ENCODE measurements at places on chromosomes 7 and 10.

DNA sequence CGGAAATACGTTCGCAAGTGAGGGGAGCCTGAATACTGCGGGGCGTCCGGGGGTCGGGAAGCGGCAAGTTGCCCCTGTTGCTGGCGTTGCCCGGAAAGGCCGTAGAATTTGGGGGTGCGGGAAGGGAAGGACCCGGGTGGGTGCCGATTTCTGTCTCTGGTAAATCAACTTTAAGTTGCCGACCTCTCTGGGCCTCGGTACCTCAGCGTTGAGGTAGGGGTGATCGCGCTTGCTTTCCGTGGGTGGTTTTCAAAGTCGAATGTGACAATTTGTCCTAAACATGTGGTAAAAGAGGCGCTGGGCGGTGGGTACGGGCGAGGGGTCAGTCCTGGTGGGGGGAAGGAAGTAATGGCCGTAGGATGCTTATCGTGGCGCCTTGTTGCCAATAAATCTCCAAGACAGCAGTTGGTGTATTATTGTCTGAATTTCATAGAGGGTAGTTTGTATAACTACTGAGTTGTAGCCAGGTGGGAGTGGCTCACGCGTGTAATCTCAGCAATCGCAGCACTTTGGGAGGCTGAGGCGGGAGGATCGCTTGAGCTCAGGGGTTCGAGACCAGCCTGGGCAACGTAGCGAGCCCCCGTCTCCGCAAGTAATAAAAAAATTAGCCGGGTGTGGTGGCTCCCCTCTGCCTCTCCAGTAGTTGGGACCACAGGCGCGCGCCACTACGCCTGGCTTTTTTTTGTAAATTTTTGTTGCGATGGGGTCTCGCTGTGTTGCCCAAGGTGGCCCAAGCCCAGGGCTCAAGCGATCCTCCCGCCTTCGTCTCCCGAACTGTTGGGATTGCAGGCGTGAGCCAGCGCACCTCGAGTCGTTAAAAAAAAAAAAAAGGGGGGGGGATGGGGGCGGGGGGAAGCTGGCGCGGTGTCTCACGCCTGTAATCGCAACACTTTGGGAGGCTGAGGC lies 644 bp downstream of the BUD23 start:
- no peak for DNase-seq

DNA sequence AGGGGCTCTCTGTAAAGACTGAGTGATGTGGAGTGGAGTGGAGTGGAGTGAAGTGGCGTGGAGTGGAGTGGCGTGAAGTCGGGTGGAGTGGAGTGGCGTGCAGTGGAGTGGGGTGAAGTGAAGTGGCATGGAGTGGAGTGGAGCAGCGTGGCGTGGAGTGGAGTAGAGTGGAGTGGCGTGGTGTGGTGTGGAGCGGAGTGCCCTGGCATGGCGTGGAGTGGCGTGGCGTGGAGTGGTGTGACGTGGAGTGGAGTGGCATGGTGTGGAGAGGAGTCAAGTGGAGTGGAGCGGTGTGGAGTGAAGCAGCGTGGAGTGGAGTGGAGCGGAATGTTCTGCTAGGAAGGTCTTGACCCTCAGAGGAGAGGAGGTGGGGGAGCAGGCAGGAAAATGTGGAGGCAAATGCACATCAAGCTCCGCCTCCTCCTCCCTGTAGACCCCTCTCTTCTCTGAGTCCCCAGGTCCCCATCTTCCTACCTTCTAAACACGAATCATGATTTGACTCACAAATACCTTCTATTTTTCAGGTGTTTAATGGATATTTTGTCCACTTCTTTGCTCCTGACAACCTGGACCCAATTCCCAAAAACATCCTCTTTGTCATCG lies 19.9 kb downstream of the ITIH2 start:
- DNase-seq = no peak

DNA sequence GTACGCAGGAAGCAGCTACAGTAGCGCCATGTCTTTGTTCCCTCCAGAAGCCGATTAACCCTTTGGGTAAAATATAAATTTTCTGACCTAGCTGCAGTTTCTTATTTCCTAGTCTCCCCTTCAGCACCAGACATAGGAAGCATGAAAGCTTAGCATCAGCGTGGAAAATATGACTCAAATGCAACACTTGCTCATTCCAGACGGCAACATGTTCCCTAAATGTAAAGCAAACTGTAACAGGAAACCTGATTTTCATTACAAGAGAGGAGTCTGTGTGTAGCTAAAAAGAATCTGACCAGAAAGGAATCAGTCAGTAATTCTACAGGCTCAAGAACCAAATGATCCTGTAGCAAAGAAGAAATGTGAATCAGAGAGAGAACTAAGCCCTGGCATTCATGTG lies 219.2 kb downstream of the C7orf25 start:
- DNase-seq = no peak

DNA sequence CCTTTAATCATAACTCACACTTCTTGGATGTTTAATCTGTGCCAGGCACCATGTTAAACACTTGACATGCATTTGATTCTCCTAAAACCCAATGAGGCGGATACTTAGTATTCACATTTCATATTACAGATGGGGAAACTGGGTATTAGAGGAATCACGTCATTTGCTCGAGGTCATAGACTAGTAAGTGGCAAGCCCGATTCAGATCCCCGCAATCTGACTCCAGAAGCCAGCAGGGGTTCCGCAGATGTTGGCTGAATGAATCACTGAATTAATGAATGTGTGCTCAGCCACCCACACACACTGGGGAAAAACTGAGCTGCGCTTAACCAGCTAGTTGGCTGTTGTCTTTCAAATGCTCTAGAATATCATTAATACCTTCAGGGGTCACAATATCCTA lies 22.5 kb upstream of the ENO4 start:
- no peak for DNase-seq

DNA sequence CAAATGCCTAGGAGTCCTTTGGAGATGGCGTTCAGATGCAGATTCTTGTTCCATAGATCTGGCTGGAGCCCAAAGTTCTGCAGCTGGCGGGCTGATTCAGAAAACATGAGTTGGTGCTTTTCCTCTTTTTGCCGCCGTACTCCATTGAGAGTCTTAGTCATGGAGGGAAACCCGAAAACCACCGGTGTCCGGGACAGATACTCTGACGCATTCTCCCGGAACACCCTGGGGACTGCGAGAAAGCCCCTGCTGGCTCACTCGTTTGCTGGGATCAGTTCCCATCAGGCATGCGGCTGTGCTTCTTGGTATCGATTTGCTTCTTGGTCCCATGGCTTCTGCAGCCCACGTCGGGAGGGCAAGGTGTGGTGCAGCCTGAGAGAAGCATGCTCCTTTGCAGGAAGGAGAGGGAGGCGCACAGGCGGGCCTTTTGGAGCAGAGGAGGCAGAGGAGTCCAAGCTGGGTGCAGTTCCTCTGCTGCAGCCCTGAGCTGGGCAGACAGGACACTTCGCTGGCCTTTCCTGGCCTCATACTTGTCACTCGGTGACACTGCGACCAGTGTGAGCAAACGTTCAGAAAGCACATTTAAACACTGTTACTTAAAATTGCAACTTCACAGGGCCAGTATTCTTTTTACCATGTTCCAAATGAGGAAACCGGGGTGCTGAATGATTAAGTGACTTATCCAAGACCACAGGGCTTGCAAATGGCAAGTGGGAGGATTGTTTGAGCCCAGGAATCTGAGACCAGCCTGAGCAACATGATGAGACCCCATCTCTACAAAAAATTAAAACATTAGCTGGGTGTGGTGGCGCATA lies 30.6 kb upstream of the PFKFB3 start:
- DNase-seq = no peak

DNA sequence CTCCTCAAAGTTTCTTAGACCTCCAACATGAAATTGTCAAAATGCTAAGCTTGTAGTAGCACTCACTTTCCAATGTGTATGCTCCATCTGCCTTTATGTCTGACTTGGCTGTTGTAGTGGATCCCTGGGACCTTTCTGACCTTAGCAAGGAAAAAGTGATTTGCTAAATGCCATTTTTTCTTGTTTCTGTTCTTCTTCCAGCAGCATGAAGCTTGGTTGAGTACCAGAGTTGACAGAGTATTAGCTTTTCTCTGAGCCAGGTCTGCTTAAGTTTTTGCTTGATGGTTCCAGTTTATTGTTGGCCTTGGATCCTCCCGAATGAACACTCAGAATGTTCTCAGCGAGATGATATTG lies 168.7 kb downstream of the SND1 start:
- DNase-seq = no peak

DNA sequence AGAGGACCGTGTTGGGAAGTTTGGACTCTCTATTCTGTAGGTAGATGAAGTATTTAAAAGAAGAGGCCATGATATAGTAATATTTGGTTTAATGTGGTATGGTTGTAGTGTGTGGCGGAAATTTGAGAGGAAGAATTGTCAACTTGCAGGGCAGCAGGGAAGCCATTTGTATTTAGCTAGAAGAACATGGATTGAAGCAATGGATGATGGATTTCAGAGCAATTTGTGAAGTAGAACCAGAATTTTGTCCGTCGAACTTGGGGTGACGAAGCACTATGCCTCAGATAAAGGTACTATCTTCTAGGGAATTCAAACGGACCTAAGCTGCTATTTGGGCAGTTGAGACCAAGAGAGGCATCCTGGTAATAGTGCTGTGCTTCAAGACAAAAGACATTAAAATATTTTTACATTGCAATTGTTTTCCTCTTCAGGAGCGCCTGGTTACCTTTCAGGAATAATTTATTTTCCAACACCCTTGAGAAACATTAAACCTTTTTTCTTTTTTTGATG lies 615 bp upstream of the WBP1L start:
- DNase-seq = no peak

DNA sequence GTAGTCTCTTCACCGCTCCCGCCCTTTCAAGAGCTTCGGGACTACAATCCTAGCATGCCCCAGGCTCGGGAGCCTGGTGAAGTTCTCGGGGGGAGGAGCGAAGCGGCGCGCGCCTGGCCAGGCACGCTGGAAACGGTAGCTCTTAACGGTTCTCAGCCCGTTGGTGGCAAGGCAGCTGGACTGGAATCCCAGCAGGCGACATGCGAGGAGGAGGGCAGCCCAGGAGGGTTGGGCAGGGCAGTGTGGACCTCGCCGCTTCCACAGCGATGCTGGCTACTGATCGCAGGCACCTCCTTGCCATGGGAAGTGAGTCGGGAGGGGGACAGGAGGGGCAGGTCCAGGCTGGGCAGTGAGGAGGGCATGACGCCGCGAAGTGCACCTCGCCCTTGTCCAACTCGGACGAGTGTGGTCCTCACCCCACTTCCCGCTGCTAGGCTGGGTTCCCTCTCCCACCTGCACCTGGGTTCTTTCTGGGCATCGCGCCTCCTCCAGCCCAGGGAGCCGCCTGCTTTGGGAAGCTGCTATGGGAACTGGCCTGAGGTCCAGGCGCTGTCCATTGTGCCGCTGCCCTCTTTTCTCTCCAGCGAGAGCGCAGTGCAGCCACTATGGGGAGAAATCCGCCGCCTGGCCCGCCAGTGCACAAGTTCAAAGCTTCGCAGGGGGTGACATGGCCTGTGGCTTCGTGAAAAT lies 367.8 kb upstream of the NUPR2 start:
- no peak for DNase-seq

DNA sequence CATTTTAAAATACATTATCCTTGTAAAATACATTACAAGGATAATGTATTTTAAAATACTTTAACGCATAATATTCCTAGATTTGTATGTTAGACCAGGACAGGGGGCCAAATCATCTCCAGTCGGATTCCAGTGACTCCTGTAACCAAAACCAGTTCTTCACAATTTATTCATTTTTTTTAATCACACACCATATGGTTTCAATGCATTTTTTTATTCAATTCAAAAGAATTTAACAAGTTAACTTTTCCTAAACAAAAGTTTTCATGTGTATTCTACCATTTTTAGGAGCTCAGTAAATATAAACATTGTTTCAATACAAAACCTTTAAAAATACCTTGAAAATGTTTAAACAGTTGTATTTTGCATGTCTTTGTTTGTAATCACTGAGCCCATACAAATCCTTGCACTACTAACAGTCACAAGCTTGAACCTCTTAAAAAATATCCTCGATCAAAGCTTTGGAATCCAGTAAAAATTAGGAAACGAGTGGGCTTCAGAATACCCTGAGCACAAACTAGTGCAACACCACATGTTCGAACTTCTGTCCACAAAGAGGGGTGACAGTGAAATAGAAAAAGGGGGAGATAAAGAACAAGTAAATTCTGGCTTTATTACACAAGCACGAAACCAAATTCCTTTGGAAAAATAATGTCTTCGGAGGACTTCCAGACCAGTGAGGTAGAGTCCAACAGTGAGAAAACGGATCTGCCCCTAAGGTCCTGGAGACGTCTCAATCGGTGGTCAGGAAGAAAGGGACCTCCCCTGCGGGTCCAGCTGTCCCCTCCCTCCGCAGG lies 1.6 kb downstream of the CCDC71L start:
- no peak for DNase-seq

GRCh38 chr7:4845740-4846142 lies 16.1 kb downstream of the PAPOLB start:
- DNase-seq = no peak

DNA sequence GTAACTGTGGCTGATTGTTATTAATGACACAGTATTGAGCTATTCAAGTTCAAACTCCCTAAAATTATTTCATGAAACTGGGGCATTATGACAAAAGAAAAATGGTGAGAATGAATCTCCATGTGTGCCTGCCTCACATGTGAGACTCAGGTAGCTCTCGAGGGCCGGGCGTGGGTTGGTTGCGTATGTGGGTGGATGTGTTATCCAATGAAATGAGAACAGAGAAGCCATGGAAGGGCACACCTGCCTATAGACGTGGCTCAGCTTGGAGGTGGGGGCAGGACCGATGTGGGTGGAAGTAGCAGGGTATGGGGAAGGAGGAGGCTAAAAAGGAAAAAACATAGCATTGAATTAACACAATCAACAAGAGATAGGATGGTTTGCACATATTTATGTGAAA lies 96.5 kb downstream of the AOAH start:
- DNase-seq = no peak

- no peak for DNase-seq
Measured at GRCh38 chr10:112915590-112916572, 34.2 kb upstream of the TCF7L2 start.

DNA sequence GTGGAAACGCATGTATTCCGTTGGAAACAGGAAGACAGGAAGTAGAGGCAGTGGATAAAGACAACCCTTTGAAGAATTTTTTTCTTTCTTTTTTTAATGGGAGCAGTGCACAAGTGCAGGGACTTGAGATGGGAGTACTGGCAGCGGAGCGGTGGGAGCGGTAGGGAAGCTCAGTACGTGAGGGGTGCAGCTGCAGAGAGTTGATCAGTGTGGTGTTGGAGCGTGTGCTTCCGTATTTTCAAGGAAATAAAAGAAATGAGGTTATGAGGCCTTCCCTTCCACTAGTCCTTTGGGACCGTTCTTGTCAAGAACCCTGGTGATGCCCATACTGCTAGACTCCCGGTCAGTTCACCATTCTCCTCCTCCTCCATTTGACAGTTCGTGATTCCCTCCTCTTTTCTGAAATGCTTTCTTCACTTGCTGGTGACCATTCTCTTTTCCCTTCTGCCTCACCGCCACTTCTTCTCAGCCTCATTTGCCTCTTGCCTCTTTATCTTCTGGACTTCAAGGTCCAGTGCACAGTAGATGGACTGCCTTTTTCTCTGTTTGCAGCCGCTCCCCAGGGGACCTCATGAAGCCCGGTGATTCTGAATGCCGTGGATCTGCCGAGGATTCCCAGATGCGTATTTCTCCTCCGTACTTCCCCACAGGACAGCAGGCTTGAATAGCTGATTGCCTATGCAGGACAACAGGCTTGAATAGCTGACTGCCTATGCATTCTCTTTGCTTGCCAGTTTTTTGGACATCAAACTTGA lies 39.1 kb upstream of the TMEM236 start:
- DNase-seq = no peak
